ENCODE measurements at places on chromosomes 6 and 20.

DNA sequence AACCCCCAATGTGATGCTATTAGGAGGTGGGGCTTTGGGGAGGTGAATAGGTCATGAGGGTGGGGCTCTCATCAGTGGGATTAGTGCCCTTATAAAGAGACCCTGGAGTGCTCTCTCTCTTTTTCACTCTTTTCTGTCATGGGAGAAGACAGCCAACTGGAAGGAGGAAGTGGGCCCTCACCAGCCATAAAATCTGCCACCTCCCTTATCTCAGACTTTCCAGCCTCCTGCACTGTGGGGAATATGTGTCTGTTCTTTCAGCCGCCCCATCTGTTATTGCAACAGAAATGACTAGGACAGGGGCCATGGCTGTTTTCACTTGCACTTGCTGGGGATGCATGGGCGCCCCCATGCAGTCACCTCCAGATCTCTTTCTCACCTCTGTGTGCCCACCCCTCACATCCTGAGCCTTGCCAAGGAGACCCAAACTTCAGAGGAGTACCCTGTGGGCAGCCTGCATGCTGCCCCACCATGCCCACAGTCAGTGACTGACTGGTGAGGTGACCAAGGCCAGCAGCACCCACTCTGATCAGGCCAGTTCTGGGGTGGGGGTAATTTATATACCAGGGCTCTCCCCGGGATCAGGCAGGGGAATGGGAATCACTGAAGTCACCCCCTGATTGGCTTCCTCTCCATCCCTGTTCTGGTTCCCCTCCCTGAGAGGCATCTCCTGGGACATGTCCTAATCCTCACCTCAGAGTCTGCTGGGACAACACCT lies 118.4 kb downstream of the ANKRD60 start:
- DNase-seq: no peak

DNA sequence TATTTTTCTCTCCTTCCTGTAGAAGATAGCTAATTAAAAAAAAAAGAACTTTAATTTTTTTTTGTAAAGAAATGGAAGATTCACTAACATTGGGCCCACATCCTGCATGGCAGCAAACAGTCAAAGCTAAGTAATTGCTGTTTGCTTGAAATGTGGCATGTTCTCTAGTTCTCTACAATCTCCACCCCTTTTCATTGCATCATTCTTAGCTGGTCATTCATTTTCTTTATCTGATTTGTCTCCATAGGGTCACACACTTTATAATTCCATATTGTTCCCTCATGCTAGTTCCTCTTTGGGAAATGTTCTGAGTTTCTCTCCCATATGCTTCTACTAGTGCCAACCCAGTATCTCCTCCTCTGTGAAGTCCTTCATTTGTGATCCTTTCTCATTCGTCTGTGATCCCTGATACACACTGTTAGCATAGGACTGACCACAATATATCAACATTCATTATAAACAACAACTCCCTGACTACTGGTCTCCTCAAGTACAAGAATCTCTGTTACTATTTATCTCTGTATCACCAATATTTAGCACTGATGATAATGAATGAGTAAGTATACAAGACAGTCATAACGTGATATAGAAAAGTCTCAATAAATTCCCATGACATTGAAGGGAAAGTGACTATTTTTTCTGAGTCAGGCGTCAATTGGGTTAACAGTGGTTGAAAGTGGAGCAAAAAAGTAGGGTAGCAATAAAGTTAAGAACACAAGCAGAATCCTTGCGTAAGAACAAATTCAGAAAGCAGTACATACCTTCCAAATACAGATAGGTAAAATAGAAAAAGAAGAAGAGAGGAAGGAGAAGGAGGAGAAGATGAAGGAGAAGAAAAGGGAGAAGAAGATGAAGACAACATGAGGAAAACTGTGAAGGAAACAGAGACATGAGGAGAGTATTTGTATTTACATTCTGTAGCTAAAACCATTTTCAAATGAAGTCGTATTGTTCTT lies 33.2 kb upstream of the MYB start:
- no peak for DNase-seq

GRCh38 chr20:64080013-64080812 lies at the start of gene OPRL1:
TSS of gene OPRL1 (plus strand) at chr20:64080082. CDS start at chr20:64092721, 12,639 bp downstream.
- DNase-seq: no peak

DNA sequence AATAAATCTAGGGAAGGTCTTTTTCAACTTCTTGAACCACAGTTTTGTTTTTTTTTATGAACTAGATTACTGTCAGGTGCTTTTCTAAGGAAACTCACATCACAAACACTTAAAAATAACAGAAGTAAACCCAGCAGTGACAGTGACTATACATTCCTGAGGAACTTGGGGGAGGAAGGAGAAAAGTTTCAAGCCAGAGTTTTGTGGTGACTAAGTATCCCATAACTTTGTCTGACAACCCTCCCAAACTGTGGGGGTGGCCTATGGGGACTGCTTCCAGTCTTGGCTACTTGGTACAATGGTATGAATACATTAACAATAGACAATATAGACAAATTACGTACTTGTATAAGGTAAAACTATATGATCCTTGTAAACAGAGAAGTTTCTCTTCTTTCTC lies 202.5 kb upstream of the MAN1A1 start:
- no peak for DNase-seq

GRCh38 chr6:158852312-158853071 lies 33.3 kb upstream of the EZR start:
- DNase-seq: no peak

DNA sequence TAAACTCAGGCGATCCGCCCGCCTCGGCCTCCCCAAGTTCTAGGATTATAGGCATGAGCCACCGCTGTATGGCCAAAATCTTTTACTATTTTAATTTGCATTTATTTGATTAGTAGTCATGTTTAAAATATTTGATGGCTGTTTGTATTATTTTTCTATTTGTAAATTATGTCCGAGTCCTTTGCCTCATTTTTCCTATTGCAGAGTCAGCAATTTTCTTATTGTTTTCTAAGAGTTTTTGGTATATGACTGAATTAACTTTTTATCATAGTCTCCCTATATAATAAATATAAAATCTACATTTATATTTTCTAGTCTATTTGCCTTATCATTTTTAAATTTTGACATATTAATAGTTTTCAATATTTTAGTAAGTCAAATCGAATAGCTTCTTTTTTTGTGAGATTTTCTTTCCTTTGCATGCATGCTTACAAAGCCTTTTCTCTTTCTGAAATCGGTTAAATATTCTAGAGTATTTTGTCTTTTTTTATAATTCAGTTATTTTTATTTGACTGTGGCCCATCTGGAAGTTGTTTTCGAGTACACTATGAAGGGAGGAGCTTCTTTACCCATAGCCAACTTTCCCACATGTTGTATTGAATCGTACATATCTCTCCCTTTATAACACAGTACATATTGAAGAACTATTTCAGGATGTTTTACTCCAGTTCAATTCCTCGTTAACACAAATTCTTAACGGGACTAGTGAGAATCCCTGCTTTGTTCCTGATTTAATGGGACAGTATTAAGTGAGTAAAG lies 34.5 kb upstream of the RPS6KA2 start:
- DNase-seq: no peak

DNA sequence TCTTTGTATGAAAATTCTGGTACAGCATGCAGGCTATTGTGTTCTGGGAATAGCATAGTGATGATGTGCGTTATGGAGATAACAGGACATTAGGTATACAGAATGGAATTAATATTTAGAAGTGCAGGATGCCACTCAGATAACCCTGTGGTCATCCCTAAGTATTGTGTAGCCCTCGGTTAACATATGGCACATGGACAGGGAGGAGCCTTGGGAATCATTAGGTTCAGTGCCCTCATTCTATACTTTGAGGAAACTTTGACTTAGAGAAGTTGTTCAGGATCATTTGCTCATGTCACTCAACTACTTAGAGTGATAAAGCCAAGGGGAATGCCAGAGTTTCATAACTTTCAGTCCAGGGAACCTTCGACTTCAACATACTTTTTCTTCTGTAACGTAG lies 185.9 kb downstream of the UST start:
- no peak for DNase-seq

GRCh38 chr6:7232351-7232750 lies 80.6 kb downstream of the SSR1 start:
- DNase-seq: no peak

DNA sequence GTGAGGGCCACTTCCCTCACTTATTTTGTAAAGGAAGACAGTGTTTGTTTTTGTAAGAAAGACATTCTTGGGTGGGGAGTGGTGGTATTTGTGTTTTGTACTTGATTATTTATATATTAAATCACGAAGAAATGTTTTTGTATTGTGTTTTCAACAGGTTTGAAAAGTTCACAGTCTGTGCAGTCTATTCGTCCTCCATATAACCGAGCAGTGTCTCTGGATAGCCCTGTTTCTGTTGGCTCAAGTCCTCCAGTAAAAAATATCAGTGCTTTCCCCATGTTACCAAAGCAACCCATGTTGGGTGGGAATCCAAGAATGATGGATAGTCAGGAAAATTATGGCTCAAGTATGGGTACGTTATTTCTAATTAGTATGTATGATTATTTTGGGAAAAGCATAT lies 137.2 kb downstream of the NCOA3 start:
- no peak for DNase-seq

DNA sequence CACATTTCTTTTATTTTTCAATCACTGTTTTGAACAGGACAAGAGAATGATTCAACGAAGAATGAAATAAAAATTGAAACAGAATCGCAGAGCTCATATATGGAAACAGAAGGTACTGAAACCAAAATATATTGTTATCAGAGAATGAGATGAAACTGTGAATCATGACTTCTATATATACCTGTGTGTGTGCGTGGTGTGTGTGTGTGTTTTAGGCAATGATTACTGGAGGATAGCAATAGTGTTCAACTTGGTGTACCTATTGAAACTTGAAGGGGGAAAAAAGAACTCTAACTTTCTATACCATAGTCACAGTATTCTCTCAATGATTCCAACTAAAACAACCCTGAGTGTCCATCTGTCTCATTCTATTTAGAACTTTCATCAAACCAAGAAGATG lies 586.6 kb downstream of the KIF16B start:
- DNase-seq: no peak

DNA sequence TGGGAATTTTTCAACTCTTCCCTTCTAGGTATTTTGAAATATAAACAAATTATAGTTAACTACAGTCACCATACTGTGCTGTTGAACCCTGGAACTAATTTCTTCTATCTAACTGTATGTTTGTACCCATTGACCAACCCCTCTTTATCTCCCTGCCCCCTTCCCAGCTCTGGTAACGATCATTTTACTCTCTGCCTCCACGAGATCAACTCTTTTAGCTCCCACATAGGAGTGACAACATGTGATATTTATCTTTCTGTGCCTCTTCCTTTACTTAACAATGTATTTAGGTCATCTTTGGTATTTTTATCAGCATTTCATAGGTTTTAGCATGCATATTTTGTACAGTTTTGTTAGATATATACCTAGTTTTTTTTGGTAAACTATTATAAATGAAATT lies 45.9 kb downstream of the ASXL1 start:
- DNase-seq: no peak

GRCh38 chr6:44024574-44025219 lies 102.6 kb downstream of the MRPL14 start:
- no peak for DNase-seq

- DNase-seq: no peak
These were observed 4.7 kb downstream of the LHFPL5 start for GRCh38 chr6:35809809-35810208.

- no peak for DNase-seq
These were observed 763.6 kb downstream of the TENT5A start for GRCh38 chr6:80988892-80989291.

Data from stimulated activated CD4-positive, alpha-beta T cell treated with anti-CD3 and anti-CD28 coated beads, Interleukin-12 subunit alpha, Interleukin-12 subunit beta, amount 100 ng/mL, for 4 hours (primary cell).